Suppressor macrophage treated with lipopolysaccharide for 4 hours (primary cell): ENCODE measurements at places on chromosomes 7 and 10.

DNA sequence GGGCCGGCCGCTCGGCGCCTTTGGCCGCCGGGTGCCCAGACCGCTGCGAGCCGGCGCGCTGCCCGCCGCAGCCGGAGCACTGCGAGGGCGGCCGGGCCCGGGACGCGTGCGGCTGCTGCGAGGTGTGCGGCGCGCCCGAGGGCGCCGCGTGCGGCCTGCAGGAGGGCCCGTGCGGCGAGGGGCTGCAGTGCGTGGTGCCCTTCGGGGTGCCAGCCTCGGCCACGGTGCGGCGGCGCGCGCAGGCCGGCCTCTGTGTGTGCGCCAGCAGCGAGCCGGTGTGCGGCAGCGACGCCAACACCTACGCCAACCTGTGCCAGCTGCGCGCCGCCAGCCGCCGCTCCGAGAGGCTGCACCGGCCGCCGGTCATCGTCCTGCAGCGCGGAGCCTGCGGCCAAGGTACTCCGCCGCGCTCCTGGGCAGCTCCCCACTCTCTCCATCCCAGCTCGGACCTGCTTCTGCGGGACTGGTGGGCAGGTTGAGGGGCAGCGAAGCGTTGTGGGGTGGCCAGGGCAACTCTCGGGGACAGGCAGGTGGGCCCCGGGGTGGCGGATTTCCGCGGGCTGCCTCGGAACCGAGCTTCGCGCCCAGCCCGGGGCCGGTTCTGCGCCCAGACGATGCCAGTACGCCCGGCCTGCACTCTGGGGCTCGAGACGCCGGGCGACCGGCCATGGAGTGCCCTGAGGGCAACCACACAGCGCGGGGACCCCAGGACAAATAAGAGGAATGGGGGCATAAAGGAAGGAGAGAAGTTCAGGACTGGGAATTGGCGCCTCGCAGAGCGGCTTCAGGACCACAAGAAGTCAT, 578 bp downstream of the HTRA1 start:
- DNase-seq: peak; percentile 9

DNA sequence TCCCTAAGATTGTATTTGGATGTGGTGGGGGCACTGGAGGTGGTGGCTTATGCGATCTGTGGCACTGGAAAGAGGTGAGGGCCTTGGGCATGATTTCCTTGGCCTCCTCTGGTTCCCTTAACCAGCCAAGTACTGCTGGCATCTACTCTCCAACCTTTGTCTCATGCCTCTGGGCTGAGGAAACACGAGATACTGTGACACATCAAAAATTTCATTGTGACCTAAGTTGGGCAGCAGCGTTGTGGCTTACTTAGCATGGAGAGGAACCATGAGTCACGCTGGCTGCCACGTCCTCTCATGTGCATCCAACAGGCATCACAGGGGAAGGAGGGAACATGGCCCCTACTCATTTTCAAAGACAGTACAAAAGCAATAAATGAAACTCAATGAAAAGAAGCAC, 29.7 kb upstream of the GSDME start:
- DNase-seq: peak; percentile 98

- DNase-seq: no peak
Measured at GRCh38 chr10:12321641-12322040, 27.7 kb upstream of the CAMK1D start.

DNA sequence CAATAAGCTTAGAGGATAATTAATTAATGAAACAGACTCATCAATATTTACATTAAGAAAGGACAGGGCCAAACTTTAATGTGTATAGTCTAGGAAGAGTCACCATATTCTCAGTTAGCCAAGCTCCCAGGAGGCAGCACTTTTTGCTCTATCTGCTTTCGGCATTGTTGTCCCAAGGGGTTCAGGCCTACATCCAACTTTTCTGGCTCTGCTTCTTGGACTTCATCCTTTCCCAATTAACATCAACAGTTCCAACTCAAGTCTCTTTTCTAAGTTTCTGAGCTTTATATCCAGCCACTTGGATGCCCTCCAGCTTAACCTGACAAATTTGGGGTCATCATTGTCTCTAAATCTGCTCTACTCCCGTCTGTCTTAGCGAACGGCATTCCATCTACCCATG, 42.8 kb downstream of the GLI3 start:
- no peak for DNase-seq

- DNase-seq: peak; percentile 52
Measured at GRCh38 chr10:96334616-96335526, 23.9 kb downstream of the OPALIN start.

- DNase-seq: peak; percentile 68
Measured at GRCh38 chr10:113235508-113235907, 285.5 kb downstream of the TCF7L2 start.

GRCh38 chr7:50502947-50503346, 52.8 kb upstream of the FIGNL1 start:
- DNase-seq: no peak

- DNase-seq: no peak
Measured at GRCh38 chr10:59072038-59072437, 104.4 kb upstream of the PHYHIPL start.

DNA sequence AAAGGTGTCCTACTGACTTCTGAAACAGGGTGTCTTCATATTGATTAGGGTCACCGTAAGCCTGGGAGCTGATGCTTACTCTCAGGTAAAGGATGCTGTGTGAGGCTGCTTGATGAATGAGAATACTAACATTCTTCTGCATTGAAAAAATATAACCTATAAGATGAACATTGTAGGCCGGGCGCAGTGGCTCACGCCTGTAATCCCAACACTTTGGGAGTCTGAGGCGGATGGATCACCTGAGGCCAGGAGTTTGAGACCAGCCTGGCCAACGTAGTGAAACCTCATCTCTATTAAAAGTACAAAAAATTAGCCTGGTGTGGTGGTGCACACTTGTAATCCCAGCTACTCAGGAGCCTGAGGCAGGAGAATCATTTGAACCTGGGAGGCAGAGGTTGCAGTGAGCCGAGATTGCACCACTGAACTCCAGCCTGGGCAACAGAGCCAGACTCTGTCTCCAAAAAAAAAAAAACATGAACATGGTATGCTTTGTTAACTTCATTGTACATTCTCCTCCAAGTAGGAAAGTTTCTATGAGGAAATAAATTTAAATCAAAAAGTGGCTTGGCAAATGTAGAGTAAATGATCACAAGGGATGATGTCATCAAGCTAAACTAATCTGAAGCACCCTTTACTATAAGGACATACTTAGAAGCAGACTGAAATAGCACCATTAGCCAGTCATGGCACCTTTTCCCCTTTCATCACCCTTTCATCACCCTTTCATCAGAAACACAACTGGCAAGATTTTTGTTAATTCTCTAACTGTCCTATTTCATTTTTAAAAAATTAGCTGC, 1.5 kb upstream of the BRAF start:
- DNase-seq: peak; percentile 28

DNA sequence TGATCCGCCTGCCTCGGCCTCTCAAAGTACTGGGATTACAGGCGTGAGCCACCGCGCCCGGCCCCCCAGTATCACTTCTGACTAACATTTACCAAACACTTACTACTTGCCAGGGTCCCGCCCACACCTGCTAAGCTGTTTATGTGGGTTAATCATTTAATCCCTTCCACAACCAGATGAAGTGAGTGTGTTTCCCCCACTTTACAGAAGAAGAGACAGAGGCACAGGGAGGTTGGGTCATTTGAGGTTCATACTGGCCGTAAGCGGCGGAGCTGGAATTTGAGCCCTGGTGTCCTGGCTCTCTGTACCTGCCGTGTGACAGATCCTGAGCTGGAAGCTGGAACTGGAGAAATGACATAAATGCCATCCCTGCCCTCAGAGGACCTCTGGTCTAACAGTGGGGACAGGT, 15.1 kb upstream of the VPS37D start:
- DNase-seq: no peak

- no peak for DNase-seq
Measured at GRCh38 chr10:109647627-109648026, 275.7 kb downstream of the XPNPEP1 start.

GRCh38 chr7:38312821-38313220, 39.4 kb upstream of the TARP start:
- peak; percentile 83 for DNase-seq

GRCh38 chr7:97959046-97959445, 30.9 kb downstream of the OCM2 start:
- DNase-seq: no peak

- no peak for DNase-seq
Measured at GRCh38 chr10:132158823-132159222, 27.9 kb upstream of the DPYSL4 start.

DNA sequence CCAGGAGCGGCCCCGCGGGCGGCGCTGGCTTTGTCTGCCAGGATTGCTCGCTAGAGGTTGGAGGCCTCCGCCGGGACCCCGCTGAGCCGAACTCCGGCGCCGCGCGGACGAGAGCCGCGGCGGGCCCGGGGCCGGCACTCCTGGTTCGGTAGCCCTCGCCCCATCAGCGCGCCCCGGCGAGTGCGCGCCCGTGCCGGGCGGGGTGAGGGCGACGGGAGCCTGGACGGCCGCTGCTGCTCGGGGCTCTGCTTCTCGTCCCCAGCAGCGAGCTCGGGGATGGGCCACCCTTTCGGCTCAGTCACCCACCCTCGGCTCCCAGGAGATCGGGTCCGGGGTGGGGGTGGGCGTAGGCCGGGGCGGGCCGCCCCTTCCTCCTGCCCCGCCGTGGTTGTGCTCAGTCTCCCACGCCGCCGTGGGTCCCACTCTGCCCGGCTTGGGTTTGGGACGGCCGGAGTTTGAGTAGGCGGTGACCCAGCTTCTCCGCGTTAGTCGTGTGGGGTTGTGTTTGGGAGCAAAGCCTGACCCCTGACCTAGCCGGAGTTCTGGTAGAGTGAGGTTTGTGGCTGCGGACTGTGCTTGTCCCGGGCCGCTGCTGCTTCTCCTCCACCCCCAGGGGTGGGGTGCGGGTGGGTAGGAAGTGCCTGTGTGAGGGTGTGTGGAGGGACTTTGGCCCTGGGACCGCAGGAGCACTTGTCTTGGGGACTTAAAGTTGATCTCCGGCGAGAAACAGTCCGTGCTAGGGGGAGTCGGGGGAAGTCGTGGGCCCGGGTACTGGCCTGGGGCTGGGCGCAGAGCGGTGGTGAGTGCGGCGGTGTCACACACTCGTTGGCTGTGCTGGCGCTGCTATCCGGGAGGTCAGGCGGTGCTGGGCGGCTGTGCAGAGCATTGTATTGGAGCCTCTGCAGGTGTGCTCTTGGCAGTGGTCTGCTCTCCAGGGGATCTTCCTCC, 677 bp downstream of the TSPAN14 start:
- peak; percentile 47 for DNase-seq

GRCh38 chr10:10392511-10392910, 625.2 kb upstream of the CELF2 start:
- peak; percentile 5 for DNase-seq

- DNase-seq: no peak
Measured at GRCh38 chr7:104794154-104794553, 219.9 kb upstream of the KMT2E start.

DNA sequence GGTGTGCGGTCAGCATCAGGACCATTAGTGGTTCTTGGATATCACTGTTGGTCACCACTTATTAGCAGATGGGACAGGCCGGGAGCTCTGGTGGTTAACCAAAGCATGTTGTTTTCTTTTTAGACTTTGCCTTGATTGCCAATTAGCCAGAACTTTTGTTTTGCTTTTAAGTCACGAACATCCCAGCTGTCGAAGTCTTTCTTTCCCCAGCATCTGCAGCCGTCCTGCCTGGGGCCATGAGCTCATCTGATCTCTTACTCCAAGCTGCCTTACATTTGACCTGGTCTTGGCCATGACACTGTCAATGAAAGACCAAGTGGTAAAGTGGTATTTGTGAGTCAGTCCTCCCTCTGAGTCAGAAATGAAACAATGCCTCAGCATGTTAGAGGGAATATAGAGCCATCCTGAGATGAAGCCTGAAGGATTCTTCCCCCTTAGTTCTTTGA, 53.9 kb upstream of the CREB5 start:
- no peak for DNase-seq

DNA sequence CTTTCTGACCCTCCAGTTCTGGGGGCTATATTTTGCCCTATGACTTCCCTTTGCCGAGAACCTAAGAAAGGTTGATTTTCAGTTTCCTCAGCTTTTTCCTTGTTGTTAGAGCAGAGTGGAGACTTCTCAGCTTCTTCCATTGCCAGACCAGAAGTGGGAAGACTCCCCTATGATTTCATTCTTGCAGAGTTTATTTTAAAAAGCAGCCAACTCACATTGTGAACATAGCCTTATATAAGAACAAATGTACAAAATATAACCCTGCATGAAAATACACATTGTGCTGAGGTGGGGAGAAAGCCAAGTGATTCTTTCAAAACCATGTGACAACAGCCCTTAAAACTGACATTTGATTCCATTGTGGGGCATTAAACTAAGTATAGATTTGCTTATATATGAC, 33.8 kb upstream of the FZD8 start:
- no peak for DNase-seq

- DNase-seq: no peak
Measured at GRCh38 chr10:74926791-74927585, 100.6 kb downstream of the KAT6B start.

GRCh38 chr7:32427769-32428291, 62.4 kb downstream of the LSM5 start:
- DNase-seq: peak; percentile 85

- no peak for DNase-seq
Measured at GRCh38 chr10:68151453-68151852, 42.2 kb downstream of the MYPN start.

GRCh38 chr7:157496416-157497275, 159.8 kb downstream of the DNAJB6 start:
- DNase-seq: no peak

- no peak for DNase-seq
Measured at GRCh38 chr10:34397324-34397723, 417.8 kb downstream of the PARD3 start.

- no peak for DNase-seq
Measured at GRCh38 chr10:14086596-14086995, 244.1 kb downstream of the FRMD4A start.

DNA sequence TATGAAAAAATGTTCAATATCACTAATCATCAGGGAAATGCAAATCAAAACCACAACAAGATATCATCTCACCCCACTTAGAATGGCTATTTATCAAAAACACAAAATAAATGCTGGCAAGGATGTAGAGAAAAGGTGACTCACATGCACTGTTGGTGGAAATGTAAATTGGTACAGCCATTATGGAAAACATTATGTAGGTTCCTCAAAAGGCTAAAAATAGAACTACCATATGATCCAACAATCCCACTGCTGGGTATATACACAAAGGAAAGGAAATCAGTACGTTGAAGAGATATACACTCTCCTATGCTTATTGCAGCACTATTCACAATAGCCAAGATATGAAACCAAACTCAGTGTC, 50.2 kb downstream of the CDK1 start:
- DNase-seq: no peak

GRCh38 chr10:104479906-104480593, 126.4 kb downstream of the CFAP58 start:
- no peak for DNase-seq

- DNase-seq: no peak
Measured at GRCh38 chr7:33087356-33087755, 21.8 kb downstream of the RP9 start.

- no peak for DNase-seq
Measured at GRCh38 chr10:115660391-115660790, 567.2 kb downstream of the ATRNL1 start.

DNA sequence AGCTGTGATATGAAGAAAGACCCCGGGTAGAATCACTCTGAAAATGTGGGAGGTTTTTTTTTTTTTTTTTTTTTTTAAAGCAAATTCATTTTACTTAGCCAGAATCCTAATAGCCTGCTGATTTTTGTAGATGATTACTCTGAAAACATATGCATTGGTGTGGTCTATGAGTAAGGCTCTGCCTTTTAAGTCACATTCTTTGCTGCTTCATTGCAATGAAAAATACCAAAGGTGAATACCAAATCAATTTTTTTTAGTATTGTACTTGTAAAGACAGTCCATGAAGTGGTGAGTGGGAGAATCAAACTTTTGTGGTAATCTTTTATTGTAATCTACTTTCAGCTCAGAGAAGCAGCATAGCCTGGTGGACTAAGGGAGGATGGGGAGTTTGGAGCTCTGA, 130.3 kb downstream of the SDK1 start:
- DNase-seq: no peak
